NCI-H460 (cell line): ENCODE measurements at places on chromosomes 3 and 15.

GRCh38 chr15:57376696-57377477 is 582 bp downstream of the CGNL1 start:
- no peak for DNase-seq

DNA sequence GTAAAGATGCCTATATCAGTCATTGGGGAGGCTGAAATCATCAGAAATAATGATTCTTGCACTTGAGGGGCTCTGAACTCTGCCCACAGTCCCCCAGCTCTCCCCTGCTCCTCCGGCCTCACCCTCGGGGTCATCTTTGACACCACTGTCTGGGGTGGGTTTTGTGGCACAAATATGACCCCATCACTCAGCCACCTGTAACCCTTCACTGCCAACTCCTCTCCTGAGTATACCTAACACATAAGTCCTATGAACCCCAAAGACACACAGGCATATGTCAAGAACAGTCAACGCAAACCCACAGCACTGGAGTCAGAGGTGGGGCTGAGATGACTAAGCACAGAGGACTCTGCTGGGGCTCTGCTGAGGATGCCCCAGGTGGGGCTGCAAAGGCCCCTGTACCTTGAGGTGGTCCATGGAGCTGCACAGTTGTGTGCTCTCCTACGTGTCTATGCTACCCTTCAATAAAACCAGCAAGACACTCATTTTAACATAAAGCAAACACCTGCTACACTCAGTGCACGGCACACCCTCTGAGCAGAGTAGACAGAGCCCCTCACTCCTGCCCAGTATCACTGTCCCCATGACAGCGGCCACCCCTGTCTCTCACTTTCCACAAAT is 29.9 kb downstream of the SLC41A3 start:
- no peak for DNase-seq

GRCh38 chr3:99410789-99411311 is 227.5 kb upstream of the COL8A1 start:
- no peak for DNase-seq

DNA sequence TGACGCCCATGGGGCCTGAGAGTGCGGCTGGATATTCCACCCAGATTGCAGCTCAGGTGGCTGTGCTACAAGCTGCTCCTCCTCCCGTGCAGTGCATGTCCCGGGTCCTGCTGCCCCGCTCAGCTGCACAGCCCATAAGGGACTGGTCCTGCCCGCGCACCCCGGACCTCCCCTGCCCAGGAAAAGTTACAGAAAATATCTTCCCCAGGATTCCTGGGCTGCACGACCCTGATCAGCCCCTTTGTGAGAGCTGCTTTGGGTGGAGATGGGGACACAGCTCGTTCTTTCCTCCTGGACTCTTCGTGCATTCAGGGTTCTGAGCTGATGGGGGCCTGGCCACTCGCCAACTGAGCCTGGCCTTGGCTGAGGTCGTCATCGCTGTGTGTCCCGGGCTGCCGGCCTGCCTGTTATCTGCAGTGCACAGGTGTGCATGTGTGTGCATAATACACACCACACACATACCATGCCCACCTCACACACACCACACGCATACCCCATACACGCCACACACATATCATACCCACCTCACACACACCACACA is 28.8 kb downstream of the APBA2 start:
- no peak for DNase-seq

DNA sequence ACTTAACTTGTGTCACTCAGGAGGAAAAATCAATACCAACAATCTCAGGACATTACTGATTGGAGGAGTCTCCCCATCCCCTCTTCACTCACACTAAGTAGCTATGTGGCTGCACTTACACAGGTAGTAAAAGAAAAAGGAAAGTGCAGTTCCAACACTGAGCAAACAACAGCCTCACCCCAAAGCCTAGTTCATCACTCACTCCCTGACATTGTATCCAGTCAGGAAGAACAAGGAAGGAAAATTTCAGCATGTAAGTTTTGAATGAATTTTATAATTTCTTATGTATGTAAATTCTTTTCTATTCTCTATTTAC is 273.4 kb downstream of the IGSF11 start:
- no peak for DNase-seq

DNA sequence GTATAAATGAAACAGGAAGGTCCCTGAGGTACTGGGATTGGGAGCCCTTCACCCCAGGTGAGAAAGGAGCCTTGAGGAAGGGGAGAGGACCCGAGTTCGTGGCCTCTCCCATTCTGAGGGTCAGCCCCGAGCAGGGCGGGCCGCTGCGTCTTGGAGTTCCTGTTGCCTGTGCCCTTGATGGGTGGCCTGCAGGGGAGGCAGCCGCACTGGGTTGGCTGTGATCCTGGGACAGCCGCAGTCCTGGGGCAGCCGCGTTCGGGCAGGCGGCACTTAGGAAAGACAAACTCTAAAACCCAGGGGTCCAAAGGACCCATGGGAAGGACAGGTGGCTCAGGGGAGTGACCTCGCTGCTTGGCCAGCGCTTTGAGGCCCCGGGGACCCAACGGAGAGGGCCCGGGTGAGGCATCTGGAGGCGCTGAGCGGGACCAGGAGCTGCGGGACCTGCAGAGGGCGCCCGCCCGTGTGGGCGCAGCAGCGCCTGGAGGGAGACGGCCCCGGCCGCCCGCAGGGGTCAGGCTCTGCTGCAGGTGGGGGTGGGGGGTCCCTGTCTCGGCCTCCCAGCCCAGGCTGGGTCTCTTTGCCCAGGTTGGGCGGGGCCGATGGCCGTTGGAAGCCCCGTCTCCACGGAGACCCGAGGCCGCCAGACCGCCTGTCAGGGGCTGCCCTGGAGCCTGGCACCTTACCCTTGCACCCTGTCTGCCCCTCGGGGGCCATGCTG is 65.1 kb downstream of the HMCES start:
- peak; percentile 14 for DNase-seq

DNA sequence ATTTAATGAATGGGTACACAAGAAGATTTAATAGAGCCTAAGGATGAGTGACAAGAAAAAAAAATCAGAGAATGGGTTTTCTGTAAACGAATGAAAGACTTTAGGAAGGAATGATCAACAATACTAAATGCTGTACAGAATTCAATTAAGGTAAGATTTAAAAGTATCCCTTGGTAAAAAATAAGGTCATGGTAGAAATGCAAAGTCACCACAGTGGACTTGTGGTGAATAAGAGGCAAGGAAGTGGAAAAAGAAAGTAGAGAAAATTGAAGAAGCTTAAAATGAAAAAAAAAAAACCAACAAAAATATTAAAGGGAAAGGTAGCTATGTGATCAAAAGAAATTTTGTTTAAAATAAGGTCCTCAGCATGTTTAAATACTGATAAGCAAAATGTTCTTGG is 82.4 kb downstream of the PLSCR2 start:
- DNase-seq, result no peak

DNA sequence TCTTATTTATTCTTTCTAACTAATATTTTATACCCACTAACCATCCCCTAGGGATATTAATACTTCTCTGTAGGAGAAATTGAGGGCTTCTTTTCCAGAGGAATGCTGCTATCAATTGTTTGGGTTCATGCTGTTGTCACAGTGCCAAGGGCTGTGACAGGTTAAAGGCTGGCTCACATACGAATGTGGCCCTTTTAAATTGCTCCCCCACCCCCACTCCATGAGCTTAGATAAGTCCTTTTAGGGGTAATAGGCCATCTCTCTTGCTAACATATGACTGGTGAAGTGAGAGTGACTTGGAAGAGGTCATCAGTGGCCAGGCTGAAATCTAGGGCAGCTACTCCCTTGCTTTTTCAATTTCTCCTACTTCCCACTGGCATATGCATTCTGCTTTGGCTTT is 121.9 kb upstream of the DPH6 start:
- no peak for DNase-seq

- DNase-seq, result peak; percentile 69
Observed at GRCh38 chr3:124217542-124217941, 225.6 kb upstream of the ROPN1 start.

- DNase-seq, result peak; percentile 41
Observed at GRCh38 chr3:141441381-141442364, 45.2 kb upstream of the RASA2 start.

DNA sequence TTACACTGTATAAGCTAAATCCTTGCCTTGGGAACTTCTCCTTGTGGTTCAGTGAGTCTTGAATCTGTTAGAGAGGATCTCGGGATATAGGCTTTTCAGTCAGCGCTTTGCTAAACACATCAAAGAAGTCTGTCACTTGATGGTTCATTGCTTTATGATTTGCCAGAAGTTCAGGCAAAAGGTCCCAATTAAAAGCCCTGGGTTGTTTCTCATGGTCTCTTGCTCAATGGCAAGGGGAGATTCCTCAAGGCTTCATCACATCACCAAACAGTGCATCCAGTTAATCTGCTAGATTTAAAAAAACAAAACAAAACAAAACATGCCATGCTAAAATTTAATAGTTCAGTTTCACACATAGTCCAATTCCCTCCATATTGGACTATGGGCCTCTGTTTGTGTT is 114.8 kb downstream of the FILIP1L start:
- DNase-seq, result no peak

GRCh38 chr3:39398700-39399099 is 7.8 kb upstream of the RPSA start:
- no peak for DNase-seq
